ENCODE measurements at places on chromosomes 16 and 17. TPM values are rescaled to one million over a fixed set of nuclear protein-coding genes. Genes with fewer than 3 reads are reported as not detected.

- DNase-seq, result no peak
Observed at GRCh38 chr16:69108905-69109252, 3.4 kb downstream of the HAS3 start.

KRTAP3-2 gene
- not detected for total RNA-seq

DNA sequence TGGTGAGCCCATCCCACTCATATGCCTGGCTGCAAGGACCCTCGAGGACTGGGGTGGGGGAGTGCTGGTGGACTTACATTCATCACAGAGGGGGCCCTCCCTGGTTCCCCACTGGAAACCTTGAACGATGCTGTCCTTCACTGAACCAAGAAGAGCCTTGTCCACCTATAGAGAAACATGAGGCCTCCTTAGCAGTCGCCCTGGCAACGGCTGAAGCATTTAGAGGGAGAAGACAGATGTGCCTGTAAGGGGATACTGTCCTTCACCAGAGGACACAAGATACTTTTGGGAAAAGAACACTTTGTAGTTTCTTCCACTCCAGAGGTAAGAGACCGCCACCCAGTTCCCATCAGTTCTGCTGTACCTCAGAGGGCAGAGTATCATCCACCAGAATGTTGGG, 6.5 kb downstream of the HIGD1B start:
- no peak for DNase-seq

- DNase-seq, result no peak
Observed at GRCh38 chr17:57782062-57782490, 37.0 kb upstream of the CCDC182 start.

- no peak for DNase-seq
Observed at GRCh38 chr16:31072540-31073141, 1.4 kb downstream of the ZNF668 start.

C1QTNF8 gene
- not detected for total RNA-seq

KRT20 gene
- 1.2 TPM for total RNA-seq

- DNase-seq, result no peak
Observed at GRCh38 chr16:80594756-80595155, 54.0 kb downstream of the DYNLRB2 start.

ABCA8 gene
- 90.5 TPM for total RNA-seq

GRCh38 chr17:66459811-66460270, 157.4 kb downstream of the PRKCA start:
- DNase-seq, result no peak

CLEC16A gene
- total RNA-seq, result 27.5 TPM

MMD gene
- total RNA-seq, result 190 TPM

DNA sequence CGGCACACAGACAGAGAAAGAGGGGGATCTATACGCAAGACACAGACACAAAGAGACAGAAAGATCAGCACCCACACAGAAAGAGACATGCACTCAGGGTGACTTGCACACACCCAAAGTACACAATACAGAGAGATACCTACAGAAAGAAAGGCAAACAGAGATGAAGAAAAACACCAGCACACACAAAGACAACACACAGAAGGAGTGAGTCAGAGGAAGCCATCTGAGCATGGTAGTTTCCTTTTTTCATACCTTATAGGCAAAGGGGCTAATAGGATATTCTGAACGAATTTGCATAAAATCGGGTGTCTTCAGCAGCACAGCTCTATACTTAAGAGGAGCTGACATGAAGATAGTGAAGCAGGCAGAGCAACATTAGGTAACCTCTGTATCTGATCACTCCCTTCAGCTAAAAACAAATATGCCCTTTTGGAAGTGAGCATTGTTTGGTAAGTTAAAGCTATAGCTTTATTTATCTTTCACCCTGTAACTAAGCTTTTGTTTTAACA, 198.6 kb downstream of the AATF start:
- DNase-seq, result no peak

TBC1D3G gene
- total RNA-seq, result not detected

- DNase-seq, result no peak
Observed at GRCh38 chr17:31842195-31843069, 16.6 kb downstream of the COPRS start.

GRCh38 chr16:27762441-27762840, 212.5 kb downstream of the KATNIP start:
- DNase-seq, result no peak

DNA sequence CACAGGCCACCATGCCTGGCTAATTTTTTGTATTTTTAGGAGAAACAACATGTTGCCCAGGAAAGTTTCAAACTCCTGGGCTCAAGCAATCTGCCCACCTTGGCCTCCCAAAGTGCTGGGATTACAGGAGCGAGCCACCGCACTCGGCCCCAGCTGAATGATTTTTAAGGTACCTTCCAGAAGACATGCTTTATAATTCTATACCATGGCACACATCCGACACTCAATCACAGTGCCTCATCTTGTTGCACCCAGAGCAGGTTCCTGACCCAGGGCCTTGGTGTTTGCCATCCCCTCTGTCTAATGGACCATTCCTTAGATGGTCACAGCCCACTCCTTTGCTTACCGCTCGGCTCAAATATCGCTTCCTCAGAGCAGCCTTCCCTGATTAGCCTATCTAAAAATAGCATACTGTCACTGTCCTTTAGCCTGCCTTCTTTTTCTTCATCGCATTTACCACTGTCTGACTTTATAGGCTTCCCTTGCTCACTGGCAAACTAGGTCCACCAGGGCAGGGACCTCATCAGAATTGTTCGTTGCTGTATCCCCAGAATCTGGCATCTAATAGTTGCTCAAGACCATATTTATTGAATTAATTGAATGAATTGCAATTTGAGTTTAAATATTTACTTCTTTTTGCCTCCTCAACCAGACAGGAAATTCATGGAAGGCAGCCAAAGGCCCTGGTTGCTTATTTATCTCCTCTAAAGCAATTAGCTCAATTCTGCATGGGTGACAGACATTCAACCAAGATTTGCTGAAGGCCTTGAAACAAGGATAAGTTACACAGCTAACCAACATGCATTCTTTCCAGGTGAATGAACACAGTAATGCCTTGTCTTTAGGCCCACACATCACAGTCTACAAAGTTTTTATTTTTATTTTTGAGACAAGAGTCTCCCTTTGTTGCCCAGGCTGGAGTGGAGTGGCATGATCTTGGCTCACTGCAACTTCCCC, 6.3 kb upstream of the TENT4B start:
- DNase-seq, result peak; percentile 18

DNA sequence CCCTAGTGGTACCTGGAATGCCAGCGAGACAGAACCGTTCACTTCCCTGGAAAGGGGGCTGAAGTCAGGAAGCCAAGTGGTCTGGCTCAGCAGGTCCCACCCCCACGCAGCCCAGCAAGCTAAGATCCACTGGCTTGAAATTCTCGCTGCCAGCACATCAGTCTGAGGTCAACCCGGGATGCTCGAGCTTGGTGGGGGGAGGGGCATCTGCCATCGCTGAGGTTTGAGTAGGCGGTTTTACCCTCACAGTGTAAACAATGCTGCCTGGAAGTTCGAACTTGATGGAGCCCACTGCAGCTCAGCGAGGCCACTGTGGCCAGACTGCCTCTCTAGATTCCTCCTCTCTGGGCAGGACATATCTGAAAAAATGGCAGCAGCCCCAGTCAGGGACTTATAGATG, 464.7 kb upstream of the TOM1L1 start:
- no peak for DNase-seq

DNA sequence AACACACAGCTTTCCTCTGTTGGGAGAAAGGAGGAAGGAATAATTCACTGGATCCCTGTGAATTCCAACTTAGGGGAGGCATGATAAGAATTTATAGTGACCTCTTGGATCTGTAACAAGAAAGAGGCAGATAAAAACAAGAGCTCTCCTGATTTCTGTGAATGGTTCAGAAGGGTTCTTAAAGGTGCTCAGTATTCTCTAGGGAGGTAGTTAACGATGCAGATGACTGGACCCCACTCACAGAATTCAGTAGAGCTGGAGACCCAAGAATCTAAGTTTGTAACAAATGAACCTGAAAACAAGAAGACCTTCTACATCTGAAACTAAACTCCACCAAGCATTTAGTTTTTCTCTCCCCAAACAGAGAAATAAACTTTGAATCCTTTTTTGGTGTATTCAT, 8.6 kb downstream of the ZNRF1 start:
- DNase-seq, result no peak

- no peak for DNase-seq
Observed at GRCh38 chr17:76263896-76264295, 1.3 kb upstream of the UBALD2 start.

DNA sequence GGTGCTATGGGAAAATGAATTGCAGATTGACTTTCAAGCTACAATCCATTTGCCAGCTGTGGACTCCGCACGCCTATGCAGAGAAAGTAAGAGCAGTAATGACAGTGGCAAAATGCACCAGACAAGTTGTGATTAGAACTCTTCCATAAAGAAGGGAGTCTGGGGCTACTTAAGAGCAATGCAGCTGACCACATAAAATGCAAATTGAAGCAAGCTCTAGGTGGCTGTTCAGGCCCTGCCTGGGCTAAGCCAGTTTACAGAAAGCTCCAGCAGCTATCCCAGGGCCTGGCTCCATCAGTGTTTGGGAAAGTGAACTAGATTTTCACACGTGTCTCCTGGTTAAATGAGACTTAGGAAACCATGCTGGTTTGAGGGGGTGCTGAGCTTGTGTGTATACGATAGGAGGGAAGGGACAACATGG, 2.2 kb upstream of the MAP2K6 start:
- DNase-seq, result no peak

HSBP1 gene
- 89.4 TPM for total RNA-seq

ITGAX gene
- total RNA-seq, result 36.4 TPM
